Fibroblast of skin of back (primary cell): ENCODE measurements at places on chromosomes 6 and 20.

DNA sequence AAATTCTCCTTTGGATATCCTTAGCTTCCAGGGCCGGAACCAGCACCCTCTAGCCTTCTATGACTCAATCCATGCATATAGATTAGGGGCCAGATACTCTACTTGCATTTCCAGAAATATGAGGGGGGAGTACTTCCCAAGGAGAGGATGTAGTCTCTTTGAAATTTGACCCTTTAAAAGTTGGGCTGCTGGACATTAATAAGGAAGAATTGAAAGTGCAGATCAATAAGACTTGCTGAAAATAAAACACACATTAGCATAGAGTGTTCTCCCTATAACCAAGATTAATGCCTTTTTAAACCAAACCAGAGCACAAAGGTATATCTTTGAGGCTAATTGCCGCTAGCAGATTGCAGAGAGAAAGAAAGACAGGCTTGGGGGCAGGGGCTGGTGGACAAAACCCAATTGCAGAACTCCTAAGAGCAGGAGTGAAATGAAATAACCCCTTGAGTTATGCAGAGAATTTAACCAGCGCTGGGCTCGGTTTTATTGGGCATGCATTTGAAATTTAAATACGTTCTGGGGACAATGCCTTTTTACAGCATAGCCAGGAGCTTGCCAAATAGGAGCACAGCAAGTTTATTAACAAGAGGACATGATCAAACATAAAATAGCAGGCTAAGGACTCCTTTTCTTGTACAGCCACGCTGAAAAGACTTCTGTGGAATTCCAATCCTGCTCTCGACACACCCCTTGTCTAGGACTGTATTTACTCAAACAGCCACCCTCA lies 108.2 kb upstream of the SALL4 start:
- DNase-seq, result peak; percentile 47

GRCh38 chr6:170255426-170256125 lies 35.3 kb downstream of the DLL1 start:
- no peak for DNase-seq

GRCh38 chr20:42688576-42688975 lies 501.1 kb downstream of the PTPRT start:
- no peak for DNase-seq

DNA sequence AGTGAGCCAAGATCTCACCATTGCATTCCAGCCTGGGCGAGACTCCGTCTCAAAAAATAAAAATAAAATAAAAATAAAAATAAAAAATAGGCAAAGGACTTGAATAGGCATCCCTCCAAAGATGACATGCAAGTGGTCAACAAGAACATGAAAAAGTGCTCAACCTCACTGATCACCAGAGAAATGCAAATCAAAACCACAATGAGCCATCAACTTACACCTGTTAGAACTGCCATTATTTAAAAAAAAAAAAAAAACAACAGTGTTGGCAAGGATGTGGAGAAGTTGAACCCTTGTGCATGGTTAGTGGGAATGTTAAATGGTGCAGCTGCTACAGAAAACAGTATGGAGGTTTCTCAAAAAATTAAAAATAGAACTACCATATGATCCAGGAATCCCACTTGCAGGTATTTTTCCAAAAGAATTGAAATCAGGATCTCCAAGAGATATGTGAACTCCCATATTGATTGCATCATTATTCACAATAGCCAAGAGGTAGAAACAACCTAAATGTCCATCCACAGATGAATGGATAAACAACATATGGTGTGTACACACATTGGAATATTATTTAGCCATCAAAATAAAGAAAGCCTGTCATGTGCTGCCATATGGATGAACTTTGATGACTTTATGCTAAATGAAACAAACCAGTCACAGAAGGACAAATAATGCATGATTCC lies 2.8 kb downstream of the C20orf203 start:
- no peak for DNase-seq

DNA sequence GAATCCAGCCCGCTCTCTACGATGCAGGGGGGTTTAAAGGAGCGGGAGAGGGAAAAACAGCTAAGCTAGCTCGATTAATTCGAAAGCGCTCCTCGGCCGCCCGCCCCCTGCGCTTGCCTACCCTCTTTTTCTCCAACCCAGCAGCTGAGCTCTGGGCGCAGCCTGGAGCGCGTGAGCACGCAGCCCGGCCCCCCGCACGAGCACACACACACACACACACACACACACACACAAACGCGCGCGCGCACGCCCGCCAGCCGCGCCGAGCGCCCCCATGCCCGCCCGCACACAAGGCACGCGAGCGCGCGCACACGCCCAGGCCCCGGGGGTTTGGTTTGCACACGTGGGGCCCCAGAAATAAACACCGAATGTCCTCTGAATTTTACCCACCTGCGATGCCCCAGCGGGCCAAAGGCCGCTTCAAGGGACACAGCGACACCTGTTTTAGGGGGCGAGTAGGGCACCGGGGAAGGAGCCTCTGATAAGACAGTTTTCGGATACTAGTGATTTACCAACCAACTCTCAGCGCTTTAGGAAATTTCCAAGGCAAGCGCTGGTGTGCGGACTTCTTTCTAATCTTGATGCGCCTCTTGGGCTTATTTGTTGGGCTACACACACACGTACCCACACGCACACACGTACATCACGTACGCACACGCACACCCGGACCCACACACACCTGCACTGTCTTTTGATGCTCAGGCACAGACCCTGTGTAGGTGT lies 802 bp upstream of the NRN1 start:
- peak; percentile 58 for DNase-seq
